Stimulated activated CD4-positive, alpha-beta T cell treated with anti-CD3 and anti-CD28 coated beads, Interleukin-4, amount 100 ng/mL, for 24 hours (primary cell): ENCODE measurements at places on chromosomes 5 and 9.

- no peak for DNase-seq
Measured at GRCh38 chr5:136295914-136296313, 69.4 kb downstream of the TRPC7 start.

GRCh38 chr9:70136632-70137031, 93.0 kb downstream of the MAMDC2 start:
- DNase-seq = no peak

DNA sequence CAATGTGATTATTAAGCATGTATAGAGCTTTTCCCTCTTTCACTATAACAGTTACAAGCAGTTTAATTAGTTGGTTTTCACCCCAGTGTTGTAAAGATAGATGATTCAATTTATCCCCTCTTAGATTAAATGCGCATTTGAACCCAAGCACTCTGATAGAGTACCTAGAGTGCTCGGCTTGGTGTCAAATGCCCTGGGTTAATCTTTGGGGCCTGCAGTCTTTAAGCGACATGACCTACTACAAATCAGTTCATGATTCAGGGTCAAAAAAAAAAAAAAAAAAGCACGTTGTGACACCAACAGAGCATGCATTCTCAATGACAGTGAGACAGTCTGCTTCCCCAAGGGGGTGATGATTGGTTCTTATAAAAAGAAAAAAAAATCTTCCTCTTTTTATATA, 375.3 kb downstream of the BRINP1 start:
- DNase-seq = no peak

DNA sequence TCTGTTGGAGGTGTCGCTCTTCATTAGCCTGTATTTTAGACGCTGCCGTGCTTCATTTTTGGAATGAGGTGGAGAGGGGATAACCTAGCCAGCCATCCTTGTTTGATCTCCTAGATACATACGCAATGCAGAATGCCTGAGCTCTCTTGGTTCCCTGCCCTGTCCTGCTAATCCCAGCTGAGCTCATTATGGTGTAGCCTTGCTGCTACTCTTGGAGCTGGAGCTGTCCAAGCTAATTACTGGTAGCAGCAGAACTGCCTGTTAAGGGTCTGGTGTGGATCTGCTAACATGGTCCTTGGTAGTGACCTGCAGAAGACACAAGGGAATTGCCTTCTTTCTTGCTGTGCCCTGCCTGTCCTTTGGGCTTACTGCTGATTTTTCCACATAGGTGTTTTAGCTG, 207.9 kb downstream of the CNTLN start:
- no peak for DNase-seq

- no peak for DNase-seq
Measured at GRCh38 chr9:130110596-130111021, 56.9 kb downstream of the GPR107 start.

DNA sequence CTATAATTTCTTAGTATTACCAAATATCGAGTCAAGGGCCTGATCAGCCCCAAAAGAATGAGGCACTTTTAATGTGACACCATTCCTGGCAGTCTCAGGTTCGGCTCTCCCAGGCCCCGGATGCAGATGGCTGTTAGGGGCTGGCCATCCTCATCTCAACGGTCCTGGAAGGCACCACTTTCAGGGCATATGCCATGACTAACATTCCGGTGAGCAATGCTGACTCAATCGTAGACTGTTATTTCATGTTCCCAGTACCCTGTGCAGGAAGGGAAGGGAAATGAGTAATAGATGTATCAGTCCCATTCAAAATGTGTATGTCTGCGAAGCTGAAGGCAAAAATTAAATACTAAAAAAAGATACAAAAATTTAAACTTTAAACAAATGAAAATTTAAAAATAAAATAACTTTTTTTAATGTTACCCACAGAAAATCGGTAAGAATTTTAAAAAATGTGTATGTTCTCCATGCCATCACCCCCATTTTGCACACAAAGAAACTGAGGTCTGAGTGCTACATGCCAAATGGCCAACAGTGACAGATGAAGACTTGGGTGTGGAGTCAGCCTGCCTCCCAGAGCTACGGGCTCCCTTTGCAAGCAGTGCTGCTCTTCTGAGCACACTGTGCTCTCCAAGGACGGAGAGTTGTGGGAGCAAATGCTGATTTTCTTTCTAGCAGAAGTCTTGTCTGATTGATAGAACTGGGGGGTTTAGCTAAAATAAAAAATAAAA, 79.0 kb downstream of the GLDC start:
- DNase-seq = peak; percentile 55

DNA sequence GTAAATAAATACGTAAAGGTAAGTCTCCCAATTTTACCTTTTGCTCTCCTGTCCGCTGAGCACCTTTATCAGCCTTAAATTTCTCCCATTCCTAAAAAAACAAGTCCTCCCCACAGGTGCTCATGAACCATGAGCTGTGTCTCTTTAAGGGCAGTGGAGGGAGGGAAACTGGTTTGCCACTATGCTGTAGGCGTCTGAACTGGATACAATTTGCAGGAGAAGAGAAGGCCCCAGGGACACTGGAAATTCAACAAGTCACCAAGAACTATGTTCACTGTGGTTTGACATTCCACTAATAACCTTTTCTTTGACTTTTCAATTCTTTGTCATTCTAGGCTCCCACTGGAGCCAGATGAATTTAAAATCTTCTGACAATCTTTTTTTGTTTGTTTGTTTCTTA, 72.2 kb downstream of the LHFPL2 start:
- DNase-seq = no peak

GRCh38 chr5:57842364-57843058, 359.9 kb upstream of the ACTBL2 start:
- DNase-seq = no peak

DNA sequence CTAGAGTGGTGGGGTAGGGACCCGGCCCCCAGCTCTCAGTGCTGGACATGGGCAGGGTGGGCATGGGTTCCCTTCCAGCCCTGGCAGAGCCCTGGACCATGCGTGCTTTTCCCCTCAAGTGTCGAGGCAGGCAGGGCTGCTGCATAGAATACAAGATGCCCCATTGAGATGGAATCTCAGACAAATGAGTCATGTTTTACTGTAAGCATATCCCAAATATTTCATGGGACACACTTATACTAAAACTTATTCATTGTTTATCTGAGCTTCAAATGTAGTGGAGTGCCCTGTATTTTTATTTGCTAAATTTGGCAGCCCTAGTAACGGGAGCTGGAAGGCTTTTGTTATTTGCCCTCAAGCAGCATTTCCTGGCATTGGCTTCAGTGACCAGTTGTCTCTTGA, 3.2 kb upstream of the RNU6ATAC start:
- no peak for DNase-seq

DNA sequence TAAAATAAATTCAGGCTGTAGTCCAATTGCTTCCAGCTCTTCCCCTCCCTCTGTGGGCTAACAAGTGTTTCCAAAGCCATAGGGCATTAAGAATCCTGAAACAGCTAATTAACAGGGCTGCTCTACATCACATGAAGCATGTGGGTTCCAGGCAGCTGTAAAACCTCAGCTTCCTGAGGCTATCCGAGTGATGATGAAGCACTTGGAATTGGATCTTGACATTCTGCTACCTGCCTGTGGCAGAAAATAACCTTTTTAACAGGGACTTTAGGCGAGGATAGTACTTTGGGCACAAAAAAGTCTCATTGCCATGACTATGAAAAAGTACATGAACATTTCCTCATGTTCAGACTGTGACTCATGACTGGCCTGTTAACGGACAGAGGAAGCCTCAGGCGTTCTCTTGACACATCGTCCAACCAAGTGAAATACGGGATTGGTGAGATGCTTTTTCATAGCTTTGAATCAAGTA, 107.2 kb downstream of the PDE4D start:
- DNase-seq = no peak

DNA sequence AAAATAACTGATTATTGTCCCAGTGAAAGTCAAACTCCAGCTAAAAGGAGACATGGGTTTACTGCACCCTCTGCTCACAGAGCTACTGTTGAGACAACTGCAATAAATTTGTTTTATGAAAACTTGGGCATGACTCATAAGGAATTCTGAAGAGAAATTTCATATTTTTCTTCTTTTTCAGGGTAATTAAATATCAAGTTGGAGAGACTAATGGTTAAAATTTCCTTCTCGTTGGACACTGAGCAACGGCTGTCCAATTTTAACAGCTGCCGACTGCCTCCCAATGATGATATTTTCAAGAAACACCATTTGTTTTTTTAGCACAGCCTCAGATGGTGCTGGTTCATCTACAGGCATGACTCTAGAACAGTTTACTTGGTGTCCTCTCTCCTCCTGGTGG, 259.2 kb upstream of the RGMB start:
- DNase-seq = no peak
